Activated CD8-positive, alpha-beta T cell treated with anti-CD3 and anti-CD28 coated beads, Interleukin-2, amount 10 ng/mL, durations not matched to agents 7 days and 5 days (primary cell): ENCODE measurements at places on chromosomes 3 and 15.
A peak's percentile ranks its signal among the peaks of the same experiment; 100 is the strongest.

- DNase-seq: no peak
Observed at GRCh38 chr3:31573036-31573779, 40.5 kb downstream of the STT3B start.

- DNase-seq: no peak
Observed at GRCh38 chr3:11591391-11592282, 52.1 kb downstream of the VGLL4 start.

- DNase-seq: no peak
Observed at GRCh38 chr3:12478326-12478725, 6.0 kb upstream of the TSEN2 start.

- DNase-seq: no peak
Observed at GRCh38 chr3:131733086-131733841, 230.5 kb upstream of the MRPL3 start.

GRCh38 chr3:119322835-119323722 lies 28.9 kb downstream of the ARHGAP31 start:
- peak; percentile 92 for DNase-seq

DNA sequence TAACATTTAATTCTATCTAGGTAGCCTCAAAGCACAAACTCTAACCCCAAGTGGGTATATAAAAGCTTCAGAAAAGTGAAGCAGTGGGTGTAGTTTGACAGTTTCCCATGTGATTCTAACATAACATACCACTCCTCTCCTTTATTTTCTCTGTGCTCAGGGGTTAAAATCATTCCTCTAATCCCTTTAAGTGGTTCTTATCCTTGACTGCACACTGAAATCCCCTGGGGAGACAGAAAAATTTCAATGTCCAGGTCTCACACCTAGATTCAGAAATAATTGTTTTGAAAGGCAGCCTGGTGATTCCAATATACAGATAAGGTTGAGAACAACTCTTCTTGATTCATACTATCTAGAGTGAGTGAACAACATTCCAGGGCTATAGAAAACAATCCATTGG lies 986.4 kb downstream of the ROBO1 start:
- no peak for DNase-seq
